ENCODE measurements at places on chromosomes 2 and 18. TPM values are rescaled to one million over a fixed set of nuclear protein-coding genes. Genes with fewer than 3 reads are reported as not detected.

GRCh38 chr2:44201648-44202165 lies 33.0 kb downstream of the PPM1B start:
- no peaks in the 10 kb centered on the region for H3K4me1 ChIP-seq
- H3K36me3 ChIP-seq, result peaks cover 15% of the 10 kb centered on the region
- H3K27ac ChIP-seq, result no peak overlapping the region
- no peak overlapping the region for H3K4me3 ChIP-seq

DNA sequence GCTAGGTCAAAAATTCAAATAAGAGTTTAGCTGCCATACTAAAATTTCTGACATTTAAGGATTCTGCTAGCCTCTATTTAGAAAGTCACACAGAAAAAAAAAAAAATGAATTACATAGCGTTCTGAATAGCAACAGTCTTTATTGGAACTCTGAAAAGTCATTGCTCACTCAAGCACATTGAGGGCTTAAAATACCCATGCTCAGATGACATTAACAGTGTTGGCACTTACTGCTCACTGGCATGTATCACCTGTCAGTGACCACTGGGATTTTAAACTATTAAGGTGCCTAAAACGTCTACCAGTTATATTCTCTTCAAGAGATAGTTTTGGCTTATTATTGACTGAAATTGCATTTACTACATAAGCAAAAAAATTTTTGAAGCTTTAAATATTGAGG lies 468.0 kb upstream of the SPHKAP start:
- no peak for DNase-seq
- no peak overlapping the region for H3K27ac ChIP-seq
- H3K4me1 ChIP-seq, result no peaks in the 10 kb centered on the region

- no peaks in the 10 kb centered on the region for H3K36me3 ChIP-seq
- H3K27me3 ChIP-seq, result 0 out of 3 replicates have a peak, but pooled peaks cover 2% of the 10 kb centered on the region
Observed at GRCh38 chr2:48089644-48090043, 183.3 kb upstream of the FBXO11 start.

GRCh38 chr2:155689791-155690190 lies 642.7 kb downstream of the NR4A2 start:
- H3K4me1 ChIP-seq, result no peaks in the 10 kb centered on the region
- no peak for DNase-seq
- no peaks in the 10 kb centered on the region for H3K27me3 ChIP-seq
- H3K36me3 ChIP-seq, result no peaks in the 10 kb centered on the region
- no peak overlapping the region for H3K27ac ChIP-seq

GRCh38 chr2:12066986-12067385 lies 320.6 kb downstream of the LPIN1 start:
- no peaks in the 10 kb centered on the region for H3K36me3 ChIP-seq
- DNase-seq, result no peak
- no peak overlapping the region for H3K27ac ChIP-seq
- H3K4me1 ChIP-seq, result no peaks in the 10 kb centered on the region
- H3K27me3 ChIP-seq, result no peaks in the 10 kb centered on the region
- H3K4me3 ChIP-seq, result no peak overlapping the region

Gene SAG
- not detected for total RNA-seq

Gene ASB18
- total RNA-seq, result not detected
